ENCODE measurements at places on chromosomes 2 and 18. TPM values are rescaled to one million over a fixed set of nuclear protein-coding genes. Genes with fewer than 3 reads are reported as not detected.

DNA sequence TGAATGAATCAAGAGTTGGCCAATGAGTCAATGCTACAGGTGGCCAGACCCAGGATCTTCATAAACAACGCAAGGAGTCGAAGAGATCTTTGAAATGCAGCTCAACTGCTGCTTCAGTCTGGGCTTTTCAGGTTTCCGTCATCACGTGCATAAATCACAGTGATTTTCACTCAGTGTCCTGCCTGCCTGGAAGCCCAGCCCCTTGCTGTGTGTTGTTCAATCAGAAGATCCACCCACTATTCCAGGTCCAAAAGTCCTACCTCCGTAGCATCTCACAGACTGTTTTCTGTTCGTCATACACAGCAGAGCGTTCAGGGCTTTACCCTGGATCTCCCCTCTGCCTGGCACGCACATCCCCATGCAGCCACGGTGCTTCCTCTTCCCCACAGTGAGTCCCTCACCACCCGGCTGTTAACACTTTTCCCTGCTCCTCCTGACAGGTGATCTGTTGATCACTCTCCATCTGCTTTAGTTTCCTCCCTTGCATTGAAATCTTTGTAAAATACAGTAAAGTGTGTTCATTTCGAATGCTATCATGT lies 216.3 kb downstream of the MYT1L start:
- no peak for DNase-seq

- DNase-seq: no peak
These were observed 71.2 kb downstream of the PLB1 start for GRCh38 chr2:28567061-28567471.

The DCDC2C gene
- not detected for total RNA-seq

The ZNF532 gene
- 240 TPM for total RNA-seq

The RND3 gene
- 25.6 TPM for total RNA-seq

DNA sequence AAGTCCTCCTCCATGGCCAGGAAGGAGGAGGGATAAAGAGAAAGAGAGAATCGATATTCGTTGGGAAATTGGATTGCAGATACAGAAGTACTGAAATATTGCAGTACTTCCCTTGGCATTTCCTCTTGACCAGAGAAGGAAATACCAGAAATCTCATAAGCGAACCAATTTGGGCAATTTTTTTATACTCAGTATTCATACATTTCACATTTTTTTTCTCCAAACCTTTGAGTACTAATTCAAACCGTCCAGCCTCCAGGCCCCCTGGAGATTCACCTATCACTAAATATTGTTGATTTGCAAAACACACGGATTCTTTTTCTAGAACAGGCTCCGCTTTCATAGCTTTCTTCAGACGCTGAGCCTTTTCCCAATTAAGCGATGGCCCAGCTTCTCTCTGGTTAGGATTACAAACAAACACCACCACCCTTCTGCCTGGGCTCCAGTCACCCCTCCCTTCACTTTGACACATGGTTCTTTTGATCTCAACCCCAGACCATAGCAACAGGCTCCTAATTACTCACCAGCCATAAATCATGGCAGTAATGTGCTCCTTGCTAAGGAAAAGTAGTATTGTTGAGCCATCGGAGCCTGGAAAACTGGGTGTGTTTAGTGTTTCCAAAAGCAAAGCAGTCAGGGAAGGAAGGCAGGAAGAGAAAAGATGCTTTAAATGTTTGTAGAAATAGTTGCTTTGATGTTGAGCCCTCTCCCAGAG lies 138.4 kb upstream of the CCDC68 start:
- no peak for DNase-seq

- no peak for DNase-seq
These were observed 120.0 kb upstream of the PPP1CB start for GRCh38 chr2:28631514-28632206.
